Neural crest cell (in vitro differentiated cells): ENCODE measurements at places on chromosomes 16 and 17.

DNA sequence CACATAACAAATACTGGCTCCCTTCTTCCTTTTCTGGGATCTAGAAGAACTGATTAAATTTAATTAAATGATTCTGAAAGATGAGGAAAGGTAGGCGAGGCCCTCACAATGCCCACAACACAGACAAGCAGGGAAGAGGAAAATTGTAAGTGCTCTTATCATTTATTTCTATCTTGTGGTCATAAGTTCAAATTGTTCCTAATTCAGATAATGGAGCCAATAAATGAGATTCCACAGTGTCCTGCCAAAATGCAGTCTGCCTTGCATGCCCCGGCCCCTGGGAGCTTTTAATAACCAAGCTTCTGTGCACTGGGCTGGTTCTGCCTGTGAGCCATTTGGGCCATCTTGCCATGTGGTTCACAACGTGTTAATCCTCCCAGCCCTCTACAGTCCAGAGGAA is 97.0 kb downstream of the CMC2 start:
- DNase-seq: no peak

DNA sequence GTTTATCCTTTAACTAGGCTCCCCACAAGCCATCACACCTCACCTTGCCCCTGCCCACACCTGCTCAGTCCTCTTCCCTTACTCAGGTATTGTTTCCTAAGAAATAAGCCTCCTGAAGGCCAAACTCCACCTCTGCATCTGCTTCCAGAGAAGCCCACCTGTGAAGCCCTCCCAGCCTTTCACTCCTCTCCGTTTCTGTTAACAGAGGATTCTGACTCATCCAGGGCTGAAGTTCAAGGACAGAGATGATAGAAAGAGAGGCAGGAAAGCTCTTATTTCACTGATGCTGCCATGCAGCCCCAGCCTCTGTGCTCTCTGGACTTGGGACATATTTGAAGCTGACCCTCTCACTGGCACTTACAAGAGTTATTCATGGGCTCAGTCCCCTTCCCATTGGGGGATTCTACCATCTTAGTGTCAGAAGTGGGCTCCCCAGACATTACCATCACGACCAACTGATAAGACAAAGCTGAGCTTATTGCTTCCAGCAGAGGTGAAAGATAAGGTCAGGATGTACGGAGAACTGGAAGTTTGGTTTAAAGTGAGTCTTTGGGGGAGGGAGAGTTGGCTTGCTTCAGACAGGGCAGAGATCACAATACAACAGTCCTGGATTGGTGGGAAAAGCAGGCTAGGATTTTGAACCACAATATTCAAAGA is 35.3 kb upstream of the XYLT2 start:
- DNase-seq: no peak

DNA sequence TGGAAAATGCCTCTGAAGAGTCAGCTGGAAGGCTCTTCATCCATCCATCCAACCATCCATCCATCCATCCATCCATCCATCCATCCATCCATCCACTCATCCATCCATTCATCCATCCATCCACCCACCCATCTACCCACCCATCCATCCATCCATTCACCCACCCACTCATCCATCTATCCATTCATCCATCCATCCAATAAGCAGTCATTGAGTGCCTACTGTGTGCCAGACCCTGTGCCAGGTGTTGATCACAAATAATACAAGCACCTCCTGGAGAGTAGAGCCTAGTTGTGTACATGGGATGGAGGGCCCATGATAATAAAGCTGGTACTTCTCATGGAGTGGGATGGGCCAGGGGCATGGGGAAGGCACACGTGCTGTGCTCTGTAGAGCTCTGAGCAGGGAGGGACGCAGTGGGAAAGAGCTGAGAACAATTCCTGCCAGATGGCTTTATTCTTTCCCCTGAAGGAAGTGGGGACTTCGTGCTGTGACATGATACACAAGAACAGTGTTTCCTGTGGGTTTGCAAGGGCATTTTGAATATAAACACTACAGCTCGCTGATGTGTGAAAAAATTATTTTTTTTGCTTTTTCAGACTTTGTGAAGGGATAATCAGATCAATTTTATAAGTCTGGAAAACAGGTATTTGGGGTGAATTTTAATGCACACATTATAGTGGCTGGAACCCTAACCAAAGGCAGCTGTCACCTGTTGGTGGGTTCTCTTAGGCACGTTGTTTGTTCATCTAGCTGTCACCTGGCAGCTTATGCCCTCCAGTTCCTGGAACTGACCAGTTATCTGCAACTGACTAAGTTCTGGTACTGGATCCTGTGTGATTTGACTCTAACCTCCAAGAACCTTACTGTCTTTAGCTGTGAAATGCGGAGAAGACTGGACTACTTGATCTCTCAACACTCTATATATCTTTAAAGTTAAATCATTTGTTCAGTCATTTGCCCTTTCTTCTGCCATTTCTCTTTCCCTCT is 61.3 kb downstream of the PRKCB start:
- DNase-seq: no peak

- no peak for DNase-seq
Observed at GRCh38 chr17:82965371-82965770, 114.0 kb upstream of the METRNL start.

GRCh38 chr16:23082161-23082788 is 67.0 kb downstream of the USP31 start:
- no peak for DNase-seq

- no peak for DNase-seq
Observed at GRCh38 chr17:31631766-31632165, 227.3 kb downstream of the COPRS start.

DNA sequence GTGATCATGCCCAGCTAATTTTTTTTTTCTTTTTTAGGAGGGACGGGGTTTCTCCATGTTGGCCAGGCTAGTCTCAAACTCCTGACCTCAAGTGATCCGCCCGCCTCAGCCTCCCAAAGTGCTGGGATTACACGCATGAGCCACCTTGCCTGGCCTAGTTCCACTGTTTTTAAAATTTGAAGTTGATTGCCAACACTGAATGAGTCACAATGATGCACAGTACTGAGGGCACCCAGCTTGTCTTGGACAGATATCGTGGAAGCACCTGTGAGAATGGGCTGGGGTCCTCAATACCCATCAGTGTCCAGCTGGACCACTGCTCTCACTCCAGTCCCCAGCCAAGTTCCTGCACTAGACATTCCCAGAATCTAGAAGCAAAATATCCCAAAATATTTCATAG is 2.5 kb downstream of the KNOP1 start:
- no peak for DNase-seq

- no peak for DNase-seq
Observed at GRCh38 chr17:38671939-38672720, 2.6 kb downstream of the EPOP start.

GRCh38 chr16:48409839-48410632 is 24.8 kb upstream of the SIAH1 start:
- no peak for DNase-seq
